ENCODE measurements at places on chromosomes 5 and 9.

- DNase-seq, result no peak
These were observed 33.9 kb downstream of the TAS2R1 start for GRCh38 chr5:9596171-9596780.

DNA sequence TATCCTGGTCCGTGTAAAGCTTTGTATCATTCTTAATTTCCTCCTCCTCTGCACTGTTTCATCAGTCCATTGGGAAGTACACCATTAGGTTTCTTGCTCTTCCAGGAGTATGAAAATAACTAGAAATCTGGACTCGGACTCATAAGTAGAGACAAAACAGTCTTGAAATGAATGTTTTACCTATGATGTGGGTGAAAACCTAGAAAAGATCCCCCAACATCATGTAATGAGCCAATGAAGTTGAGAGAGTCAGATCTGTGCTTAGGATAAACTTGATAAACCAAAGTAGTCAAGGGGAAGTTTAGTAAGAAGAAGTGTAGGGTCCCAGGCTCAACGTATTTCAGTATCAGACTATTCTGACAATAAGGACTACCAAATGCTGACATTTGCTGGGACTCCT is 25.2 kb downstream of the ZNF366 start:
- no peak for DNase-seq

GRCh38 chr9:89814340-89815040 is 209.7 kb downstream of the GADD45G start:
- peak; percentile 31 for DNase-seq

GRCh38 chr5:8005416-8005815 is 136.5 kb downstream of the MTRR start:
- DNase-seq, result no peak
